ENCODE measurements at places on chromosomes 6 and 20.

- peak; percentile 51 for DNase-seq
Observed at GRCh38 chr6:158290659-158291058, 21.6 kb upstream of the TULP4 start.

- no peak for DNase-seq
Observed at GRCh38 chr6:11492464-11493290, 44.9 kb upstream of the TMEM170B start.

DNA sequence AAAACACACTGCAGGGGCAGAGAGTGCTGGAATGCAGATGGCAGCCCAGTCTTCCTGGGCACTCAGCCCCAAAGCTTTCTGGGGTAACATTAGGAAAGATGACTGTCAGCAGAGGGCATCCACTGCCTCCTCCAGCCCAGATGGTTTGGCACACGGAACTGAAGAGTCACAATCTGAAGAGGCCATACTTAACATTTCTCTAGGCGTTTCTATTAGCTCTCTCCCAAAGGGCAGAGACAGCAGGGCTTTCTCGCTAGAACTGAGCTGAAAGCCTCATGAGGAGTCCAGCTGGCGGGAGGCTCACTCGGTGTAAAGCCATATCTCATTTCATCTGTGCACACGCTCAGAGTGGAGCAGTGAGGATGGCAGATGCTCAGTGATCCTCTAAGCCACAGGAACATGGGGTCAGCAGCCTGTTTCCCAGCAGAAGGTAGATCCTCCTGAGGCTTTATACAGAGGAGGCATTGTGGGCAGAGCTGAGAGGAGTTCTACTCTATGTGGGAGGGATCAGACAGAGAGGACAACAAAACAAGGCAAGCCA lies 28.1 kb downstream of the ALDH8A1 start:
- no peak for DNase-seq

GRCh38 chr6:113076116-113076515 lies 729.0 kb downstream of the RFPL4B start:
- no peak for DNase-seq

GRCh38 chr20:8212286-8212685 lies 80.2 kb downstream of the PLCB1 start:
- DNase-seq: no peak

DNA sequence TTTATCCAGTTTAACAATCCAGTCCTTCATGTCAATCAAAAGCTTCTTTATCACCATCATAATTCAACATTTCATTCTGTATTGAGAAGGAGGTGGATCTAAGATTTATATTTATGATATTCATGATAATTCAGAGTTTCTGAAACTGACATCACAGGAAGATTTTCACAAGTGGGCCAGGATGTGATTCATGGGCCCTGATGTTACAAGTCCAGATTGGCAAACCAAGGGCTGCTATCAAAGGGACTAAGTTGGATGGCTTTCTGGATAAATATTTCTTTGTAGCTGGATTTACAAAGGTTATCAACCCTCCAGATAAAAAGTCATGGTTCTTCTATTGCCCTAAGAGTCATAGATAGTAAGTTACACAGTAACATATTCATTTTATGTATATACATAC lies 866.5 kb downstream of the KIF16B start:
- DNase-seq: no peak

DNA sequence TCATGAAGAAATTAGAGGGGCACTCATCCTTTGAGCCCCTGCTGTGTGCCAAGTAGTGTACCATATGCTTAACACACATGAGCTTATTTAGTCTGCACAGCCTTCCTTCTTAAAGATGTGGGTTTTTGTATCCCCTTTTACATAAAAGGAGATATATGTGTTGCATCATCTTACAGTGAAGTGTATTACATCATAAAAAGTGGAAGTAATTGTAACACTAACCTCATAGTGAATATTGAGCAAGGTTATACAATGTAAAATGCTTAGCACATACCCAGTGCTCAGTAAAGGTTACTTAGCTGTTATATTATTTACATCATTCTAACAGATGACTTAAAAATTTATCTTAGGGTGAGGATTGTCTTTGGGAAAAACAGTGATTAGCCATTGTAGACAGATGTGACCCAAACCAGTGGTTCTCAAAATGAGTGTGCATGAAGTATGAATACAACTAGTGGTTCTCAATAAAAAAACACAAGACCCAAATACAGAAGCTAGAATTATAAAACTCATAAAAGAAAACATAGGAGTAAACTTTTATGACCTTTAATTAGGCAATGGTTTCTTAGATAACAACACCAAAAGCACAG lies 3.8 kb upstream of the PIGU start:
- DNase-seq: no peak

DNA sequence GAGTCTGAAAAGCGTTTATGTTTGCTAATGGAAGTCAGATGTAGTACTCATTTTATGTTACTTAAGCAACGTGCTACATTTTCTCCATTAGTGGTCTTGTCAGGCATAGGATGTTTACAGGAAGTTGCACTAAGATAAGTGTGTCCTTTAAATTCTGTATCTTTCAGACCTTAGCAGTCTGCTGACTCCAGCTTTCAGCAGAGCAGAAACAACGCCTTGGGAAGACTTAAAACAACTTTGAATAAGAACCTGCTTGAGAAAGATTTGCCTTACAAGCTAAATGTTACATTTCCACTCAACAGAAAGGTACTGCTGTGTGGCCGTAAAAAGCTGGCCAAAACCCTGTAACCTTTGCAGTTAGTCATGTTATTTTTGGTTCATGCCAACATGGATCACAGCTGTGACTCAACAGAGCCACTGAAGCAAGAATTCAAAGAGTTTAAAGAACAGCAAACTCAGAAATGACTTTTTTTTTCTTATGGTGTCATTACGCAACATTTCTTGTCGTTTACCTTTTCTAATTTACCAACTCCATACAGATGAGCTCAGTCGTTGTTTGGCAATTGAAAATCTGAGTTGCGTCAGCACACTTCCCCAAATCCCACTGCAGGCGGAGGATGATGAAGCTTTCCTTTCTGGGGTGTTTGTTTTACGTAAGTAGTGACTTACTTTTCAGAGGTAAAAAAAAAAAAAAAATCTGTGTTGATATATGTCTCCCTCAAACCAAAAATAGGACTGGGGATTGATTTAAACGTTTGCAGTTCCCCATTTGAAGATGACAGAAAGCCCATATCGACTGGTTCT lies 27.9 kb upstream of the BMP6 start:
- no peak for DNase-seq

DNA sequence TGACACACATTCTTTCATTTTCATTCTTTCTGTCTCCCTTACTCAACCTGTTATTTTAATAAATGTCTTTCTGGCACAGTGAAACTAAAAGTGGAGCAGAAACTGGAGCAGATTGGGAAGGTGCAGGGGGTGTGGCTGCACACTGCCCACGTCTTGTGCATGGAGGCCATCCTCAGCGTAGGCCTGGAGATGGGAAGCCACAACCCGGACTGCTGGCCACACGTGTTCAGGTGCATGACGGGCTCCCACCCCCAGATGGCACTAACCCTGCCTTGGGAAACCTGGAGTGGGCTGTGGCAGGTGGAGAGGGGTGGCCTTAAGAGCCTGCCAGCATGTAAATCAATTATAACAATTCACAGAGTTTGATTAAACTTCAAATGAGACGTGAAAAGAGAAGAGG lies 71.4 kb upstream of the PBOV1 start:
- no peak for DNase-seq

DNA sequence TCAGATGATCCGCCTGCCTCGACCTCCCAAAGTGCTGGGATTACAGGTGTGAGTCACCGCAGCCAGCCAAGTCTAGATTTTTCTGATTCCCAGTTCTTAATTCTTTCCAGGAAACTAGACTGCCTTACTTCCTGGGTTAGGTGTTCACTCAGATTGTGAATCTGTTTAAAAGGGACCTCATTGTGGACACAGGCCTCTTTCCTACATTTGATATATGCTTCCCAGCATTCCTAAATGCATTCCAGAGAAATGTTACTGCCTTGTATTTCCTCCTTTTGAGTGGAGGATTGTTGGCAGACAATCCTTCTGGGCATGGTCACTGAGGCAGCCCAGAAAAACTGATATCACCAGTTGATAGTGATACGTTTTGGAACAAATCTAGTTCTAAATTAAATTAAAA lies 15.7 kb downstream of the TMEM181 start:
- no peak for DNase-seq

GRCh38 chr6:97687916-97688315 lies 404.9 kb upstream of the MMS22L start:
- no peak for DNase-seq

GRCh38 chr6:99344289-99344688 lies 5.2 kb downstream of the FAXC start:
- no peak for DNase-seq

DNA sequence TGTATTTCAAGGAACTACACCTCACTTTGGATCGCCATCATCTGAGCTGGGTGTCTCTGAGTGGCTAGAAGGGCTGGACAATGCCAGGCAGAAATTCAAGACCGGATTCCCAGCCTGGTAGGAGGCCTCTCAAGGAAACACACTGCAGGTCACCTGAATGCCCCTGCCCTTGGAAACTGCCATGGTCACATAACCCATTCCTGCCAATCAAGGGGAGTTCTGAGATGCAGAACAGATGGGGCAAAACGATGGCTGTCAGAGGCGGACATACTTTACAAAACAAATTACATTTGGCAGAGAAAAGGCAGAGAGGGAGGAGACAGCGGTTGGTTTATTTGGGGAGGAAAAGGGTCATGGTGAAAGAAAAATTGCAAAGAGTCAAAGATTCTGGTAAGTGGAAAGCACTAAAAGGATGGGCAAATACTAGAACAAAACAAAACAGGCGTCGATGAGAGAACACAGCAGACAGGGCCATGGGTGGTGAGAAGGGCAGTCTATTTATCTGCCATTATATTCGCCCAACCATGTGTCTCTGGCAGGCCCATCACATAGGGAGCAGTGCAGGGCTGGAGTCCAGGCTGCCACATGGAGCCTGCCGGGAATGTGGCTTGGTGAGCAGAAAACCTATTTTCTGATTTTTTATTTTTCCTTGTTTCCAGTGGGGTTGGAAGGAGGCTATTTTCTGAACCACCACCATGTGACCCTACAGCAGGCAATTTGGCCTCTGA lies 13.5 kb downstream of the BEND3 start:
- no peak for DNase-seq

GRCh38 chr6:30206152-30206551 lies 7.1 kb downstream of the TRIM26 start:
- DNase-seq: no peak

- DNase-seq: no peak
Observed at GRCh38 chr6:15512126-15512525, 150.7 kb downstream of the DTNBP1 start.

DNA sequence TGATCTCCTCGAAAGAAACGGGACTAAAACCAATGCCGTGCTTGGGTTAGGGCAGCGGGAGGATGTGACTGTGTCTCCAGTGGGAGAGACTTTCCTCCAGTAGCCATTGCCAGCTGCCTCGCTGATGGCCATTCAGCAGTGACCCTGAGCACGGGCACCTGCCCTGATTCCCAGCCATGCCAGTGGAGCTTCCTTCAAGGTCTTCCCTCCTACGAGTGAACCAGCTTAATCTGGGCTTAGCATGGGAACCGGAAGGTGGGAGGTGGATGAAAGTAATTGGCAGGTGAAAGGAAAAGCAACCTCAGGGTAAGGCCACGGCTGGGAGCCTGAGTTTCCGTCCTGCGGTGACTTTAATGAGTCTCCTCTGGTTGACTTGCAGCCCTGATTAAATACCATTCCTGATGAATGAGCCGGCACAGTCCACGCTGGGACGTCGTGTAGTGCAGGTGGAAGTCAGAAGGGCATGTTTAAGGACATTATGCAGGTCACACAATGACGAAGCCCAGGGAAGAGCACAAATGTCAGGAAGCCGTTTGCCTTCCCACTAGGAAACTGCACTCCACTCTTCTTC lies 813.5 kb downstream of the QKI start:
- DNase-seq: no peak

- DNase-seq: no peak
Observed at GRCh38 chr6:92790381-92790780, 629.0 kb downstream of the EPHA7 start.

GRCh38 chr6:127347178-127347577 lies 3.8 kb upstream of the ECHDC1 start:
- no peak for DNase-seq

DNA sequence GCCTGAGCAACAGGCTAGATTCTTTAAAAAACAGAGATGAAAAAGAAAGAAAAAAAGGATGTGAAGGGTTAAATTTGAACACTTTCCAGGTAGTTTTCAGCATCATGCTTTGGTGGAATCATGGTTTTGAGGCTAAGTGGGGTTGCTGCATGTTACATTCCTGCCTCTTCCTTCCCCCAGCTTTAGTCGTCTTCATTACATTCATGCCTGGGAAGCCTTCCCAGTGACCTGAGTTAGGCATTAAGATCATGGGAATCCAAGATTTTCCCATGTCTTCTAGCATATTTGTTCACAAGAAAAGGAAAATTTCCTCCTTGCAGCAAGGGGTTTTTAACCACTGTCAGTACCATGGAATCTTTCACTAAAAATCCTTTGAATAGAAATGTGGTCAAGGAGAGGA lies 12.0 kb downstream of the TPX2 start:
- no peak for DNase-seq

DNA sequence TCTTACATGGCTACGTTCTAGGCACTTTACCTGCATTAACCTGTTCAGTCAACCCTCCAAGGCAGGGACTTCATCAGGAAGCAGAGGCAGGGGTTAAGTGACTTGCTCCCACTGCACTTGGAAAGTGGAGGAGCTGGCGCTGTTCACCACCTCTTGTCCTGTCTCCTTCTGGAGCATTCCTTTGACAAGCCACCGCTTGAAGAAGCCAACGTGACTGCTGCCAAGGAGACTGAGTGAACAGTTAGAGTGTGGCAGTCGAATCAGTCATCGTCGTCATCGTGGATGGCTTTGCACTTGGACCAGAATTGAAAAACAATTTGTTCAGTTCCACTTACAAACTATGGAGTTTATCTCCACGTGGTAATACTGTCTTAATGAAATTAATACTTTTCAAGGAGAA lies 60.9 kb downstream of the TULP4 start:
- DNase-seq: no peak

GRCh38 chr6:22783931-22784330 lies 214.6 kb downstream of the HDGFL1 start:
- DNase-seq: no peak

- no peak for DNase-seq
Observed at GRCh38 chr6:113330636-113330946, 526.6 kb upstream of the MARCKS start.

- DNase-seq: peak; percentile 34
Observed at GRCh38 chr6:13488015-13488895, 855 bp upstream of the GFOD1 start.

- DNase-seq: no peak
Observed at GRCh38 chr20:61024390-61024789, 227.7 kb upstream of the CDH4 start.

DNA sequence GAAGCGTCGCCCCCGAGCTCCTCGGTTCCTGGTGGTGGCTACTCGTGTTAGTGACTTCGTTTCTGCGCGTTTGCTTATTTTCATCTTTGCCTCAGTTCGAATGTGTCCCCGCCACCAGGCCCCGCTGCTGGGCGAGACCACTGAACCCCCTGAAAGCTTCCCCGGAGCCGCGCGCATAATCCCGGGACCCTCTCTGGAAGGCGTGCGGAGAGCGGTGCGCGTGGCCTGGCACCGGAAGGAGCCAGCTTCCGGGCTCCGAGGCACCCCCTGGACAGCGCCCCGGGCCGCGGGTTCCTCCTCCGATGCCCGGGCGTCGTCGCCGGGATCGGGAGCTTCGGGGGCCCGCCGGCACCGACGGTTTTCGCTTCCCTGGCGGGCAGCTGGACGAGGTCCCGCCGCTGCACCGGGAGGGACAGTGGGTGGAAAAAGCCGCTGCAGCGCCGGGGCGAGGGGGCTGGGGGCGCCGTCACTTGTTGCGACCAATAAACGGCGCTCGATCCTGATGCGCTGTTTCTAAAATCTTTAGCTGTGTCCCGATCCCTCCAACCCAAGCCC lies 643 bp upstream of the SLC35D3 start:
- DNase-seq: no peak
